ENCODE measurements at places on chromosomes 1 and 21. TPM values are rescaled to one million over a fixed set of nuclear protein-coding genes. Genes with fewer than 3 reads are reported as not detected.

DNA sequence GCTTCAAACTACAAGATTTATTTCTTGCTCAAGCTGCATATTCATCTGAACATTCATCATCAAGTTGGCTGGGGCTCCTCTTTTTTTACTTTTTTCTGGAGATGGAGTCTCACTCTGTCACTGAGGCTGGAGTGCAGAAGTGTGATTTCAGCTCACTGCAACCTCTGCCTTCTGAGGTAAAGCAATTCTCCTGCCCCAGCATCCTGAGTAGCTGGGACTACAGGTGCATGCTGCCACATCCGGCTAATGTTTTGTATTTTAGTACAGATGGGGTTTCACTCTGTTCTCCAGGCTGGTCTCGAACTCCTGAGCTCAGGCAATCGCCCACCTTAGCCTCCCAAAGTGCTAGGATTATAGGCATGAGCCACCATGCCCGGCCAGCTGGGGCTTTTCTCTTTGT lies 88.3 kb upstream of the C1orf105 start:
- no peaks in the 10 kb centered on the region for H3K27me3 ChIP-seq
- H3K4me3 ChIP-seq: no peak overlapping the region
- no peaks in the 10 kb centered on the region for H3K4me1 ChIP-seq
- DNase-seq: no peak

GRCh38 chr1:232481091-232481490 lies 148.8 kb downstream of the SIPA1L2 start:
- H3K4me1 ChIP-seq: no peaks in the 10 kb centered on the region
- no peaks in the 10 kb centered on the region for H3K36me3 ChIP-seq
- H3K27ac ChIP-seq: no peak overlapping the region
- DNase-seq: no peak
- H3K27me3 ChIP-seq: no peaks in the 10 kb centered on the region

GRCh38 chr21:35204850-35205541 lies 155.9 kb upstream of the RUNX1 start:
- H3K27ac ChIP-seq: no peak overlapping the region
- peak; percentile 3 for DNase-seq
- peak overlapping the region; percentile 2 for H3K4me3 ChIP-seq
- peaks cover 66% of the 10 kb centered on the region for H3K27me3 ChIP-seq
- H3K36me3 ChIP-seq: no peaks in the 10 kb centered on the region

DNA sequence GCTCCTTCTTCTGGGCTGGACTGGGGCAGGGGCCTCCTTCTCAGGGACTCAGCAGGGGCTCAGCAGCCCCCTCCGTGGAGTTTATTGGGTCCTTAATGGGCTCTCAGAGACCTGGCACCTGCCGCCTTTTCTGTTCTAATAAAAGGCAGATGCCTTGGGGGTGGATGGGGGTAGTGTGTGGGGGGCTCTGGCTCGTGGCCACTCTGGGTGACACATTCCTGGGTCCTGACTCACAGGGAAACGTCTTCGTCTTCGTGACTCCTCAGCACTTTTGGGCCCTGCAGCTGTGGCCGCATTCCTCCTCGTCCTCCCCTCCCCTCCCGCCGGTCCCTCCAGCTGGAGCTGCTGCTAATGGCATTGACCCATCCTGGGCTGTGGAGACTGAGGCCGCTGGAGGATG lies 107.8 kb upstream of the WNT4 start:
- H3K27me3 ChIP-seq: no peaks in the 10 kb centered on the region
- no peak overlapping the region for H3K27ac ChIP-seq
- H3K4me1 ChIP-seq: no peaks in the 10 kb centered on the region
- H3K4me3 ChIP-seq: no peak overlapping the region

Gene ARMH1
- 0.26 TPM for total RNA-seq

DNA sequence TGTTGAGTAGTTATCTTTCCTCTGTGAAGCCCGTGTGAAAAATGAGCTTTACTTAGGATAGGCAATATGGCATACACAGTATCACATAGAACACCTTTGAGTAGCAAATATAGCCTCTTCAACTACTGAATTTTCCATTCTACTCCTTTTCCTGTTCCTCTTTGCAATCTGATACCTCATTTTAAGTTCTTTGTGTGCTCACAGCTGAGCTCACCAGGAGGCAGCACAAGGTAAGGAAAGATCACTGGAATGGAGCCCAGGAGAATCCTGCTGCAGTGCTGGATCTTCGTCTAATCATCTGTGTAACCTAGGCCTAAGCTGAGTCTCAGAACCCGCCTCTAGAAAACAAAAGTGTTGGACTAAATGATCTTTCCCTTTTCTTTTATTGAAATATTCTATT lies 171.0 kb downstream of the LRRC40 start:
- H3K36me3 ChIP-seq: no peaks in the 10 kb centered on the region
- H3K27ac ChIP-seq: no peak overlapping the region
- H3K27me3 ChIP-seq: no peaks in the 10 kb centered on the region
- H3K4me3 ChIP-seq: no peak overlapping the region
- DNase-seq: peak; percentile 53
- no peaks in the 10 kb centered on the region for H3K4me1 ChIP-seq

Gene RHOU
- 1.2 TPM for total RNA-seq

DNA sequence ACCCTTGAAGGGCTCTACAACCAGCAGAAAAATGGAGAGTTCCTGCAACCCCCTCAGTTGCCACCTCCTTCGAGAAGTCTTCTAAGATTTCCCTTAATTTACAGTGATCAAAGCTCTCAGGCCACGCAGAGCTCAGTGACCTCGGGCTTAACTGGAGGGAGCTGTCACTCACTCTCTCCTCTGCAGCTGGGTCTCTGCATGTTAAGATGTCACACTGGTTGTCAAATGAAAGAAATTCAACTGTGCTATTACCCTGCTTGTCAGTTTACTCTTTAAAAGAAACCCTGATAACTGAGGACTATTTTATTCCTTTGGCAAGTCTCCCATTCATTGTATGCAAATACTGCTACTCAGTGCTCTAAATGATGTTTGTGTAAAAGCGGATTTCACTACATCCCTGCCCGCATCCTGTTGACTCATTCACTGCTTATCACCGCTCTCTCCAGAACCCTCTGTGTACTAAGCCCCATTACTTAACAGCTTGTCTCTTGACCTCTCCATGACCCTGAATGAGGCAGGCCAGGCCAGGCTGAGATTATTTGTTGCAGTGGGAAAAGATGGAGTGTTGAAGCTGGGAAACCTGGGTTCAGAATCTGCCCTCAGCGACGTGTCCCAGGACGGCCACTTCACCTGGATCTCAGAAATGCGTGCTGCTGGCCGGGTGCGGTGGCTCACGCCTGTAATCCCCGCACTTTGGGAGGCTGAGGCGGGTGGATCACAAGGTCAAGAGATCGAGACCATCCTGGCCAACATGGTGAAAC lies 13.7 kb downstream of the DHRS3 start:
- H3K27ac ChIP-seq: no peak overlapping the region
- H3K4me1 ChIP-seq: no peaks in the 10 kb centered on the region
- H3K36me3 ChIP-seq: no peaks in the 10 kb centered on the region

GRCh38 chr1:113760102-113761080 lies 1.1 kb upstream of the PHTF1 start:
- H3K36me3 ChIP-seq: peaks cover 1% of the 10 kb centered on the region
- H3K27ac ChIP-seq: no peak overlapping the region
- H3K4me3 ChIP-seq: peak overlapping the region; percentile 93
- peaks cover 30% of the 10 kb centered on the region for H3K4me1 ChIP-seq

Gene C1orf105
- not detected for total RNA-seq

Gene NEGR1
- 10.6 TPM for total RNA-seq

DNA sequence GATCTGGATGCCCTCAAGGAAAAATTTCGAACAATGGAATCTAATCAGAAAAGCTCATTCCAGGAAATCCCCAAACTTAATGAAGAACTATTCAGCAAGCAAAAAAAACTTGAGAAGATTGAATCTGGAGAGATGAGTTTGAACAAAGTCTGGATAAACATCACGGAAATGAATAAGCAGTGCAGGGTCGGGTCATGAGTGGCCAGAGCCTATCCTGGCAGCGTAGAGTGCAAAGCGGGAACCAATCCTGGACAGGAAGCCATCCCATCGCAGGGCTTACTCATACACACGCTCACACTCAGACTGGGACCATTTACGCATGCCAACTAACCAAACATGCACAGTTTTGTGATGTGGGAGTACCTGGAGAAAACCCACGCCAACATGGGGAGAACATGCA lies 43.1 kb downstream of the ZMYM1 start:
- DNase-seq: no peak
- no peaks in the 10 kb centered on the region for H3K27me3 ChIP-seq
- H3K36me3 ChIP-seq: no peaks in the 10 kb centered on the region
- H3K27ac ChIP-seq: no peak overlapping the region

DNA sequence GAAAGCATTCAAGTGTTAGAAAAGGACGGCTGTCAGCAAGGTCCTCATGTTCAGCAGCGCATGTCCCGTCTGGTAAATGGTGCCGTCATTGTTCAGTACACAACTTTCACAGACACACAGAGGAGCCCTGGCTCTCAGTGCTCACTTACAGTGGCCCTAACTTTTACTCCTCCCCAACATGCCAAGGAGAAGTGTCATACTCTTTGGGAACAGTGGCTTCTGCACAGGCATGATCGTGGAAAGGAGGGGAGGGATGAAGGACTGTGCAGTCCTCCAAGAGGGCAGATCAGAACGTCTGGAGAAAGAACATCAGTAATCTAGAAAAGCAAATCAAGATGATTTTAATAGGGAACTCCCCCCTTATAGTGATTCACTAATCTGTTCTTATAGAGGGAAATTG lies 3.8 kb upstream of the GRHL3 start:
- no peak overlapping the region for H3K27ac ChIP-seq
- no peak overlapping the region for H3K4me3 ChIP-seq
- DNase-seq: no peak
- H3K36me3 ChIP-seq: no peaks in the 10 kb centered on the region
- H3K4me1 ChIP-seq: peaks cover 19% of the 10 kb centered on the region
- H3K27me3 ChIP-seq: no peaks in the 10 kb centered on the region

Gene CR1
- total RNA-seq: not detected

Gene IFI44
- total RNA-seq: 29.0 TPM

Gene KRTAP6-1
- total RNA-seq: not detected

- no peaks in the 10 kb centered on the region for H3K4me1 ChIP-seq
- H3K36me3 ChIP-seq: no peaks in the 10 kb centered on the region
- no peak overlapping the region for H3K27ac ChIP-seq
Measured at GRCh38 chr1:231612393-231613089, 14.0 kb upstream of the DISC1 start.

Gene RNASEL
- total RNA-seq: 3.2 TPM

- H3K4me3 ChIP-seq: no peak overlapping the region
- DNase-seq: no peak
- H3K27me3 ChIP-seq: no peaks in the 10 kb centered on the region
- no peak overlapping the region for H3K27ac ChIP-seq
- peaks cover 23% of the 10 kb centered on the region for H3K36me3 ChIP-seq
Measured at GRCh38 chr1:225914947-225915346, 9.1 kb downstream of the PYCR2 start.

- no peaks in the 10 kb centered on the region for H3K27me3 ChIP-seq
- no peak overlapping the region for H3K4me3 ChIP-seq
- no peak overlapping the region for H3K27ac ChIP-seq
- no peaks in the 10 kb centered on the region for H3K36me3 ChIP-seq
Measured at GRCh38 chr21:35136586-35137219, 87.6 kb upstream of the RUNX1 start.

Gene GBP5
- 0.09 TPM for total RNA-seq

- H3K36me3 ChIP-seq: no peaks in the 10 kb centered on the region
- no peak for DNase-seq
- no peak overlapping the region for H3K27ac ChIP-seq
- H3K27me3 ChIP-seq: no peaks in the 10 kb centered on the region
Measured at GRCh38 chr1:234914606-234915290, 213.9 kb downstream of the TOMM20 start.

DNA sequence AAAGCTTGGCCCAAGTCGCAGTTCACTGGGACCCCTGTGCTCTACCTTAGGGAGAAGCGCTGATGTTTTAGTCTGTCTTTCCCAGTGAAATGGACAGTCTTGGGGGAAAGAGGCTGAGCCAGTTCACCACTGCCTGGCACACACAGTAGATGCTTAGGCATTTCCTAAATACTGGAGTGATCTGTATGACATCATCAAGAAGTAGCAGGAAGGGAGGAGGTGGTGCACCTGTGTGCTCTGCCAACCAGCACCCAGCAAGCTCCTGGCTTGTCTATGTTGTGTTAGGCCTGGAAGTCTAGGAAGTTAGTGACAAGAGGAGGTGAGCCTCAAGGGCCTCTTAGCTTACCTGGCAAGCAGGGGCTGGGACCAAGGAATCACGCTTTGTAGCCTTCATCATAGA lies 158.2 kb upstream of the NFIA start:
- DNase-seq: no peak
- no peak overlapping the region for H3K27ac ChIP-seq
- H3K4me3 ChIP-seq: no peak overlapping the region
- H3K36me3 ChIP-seq: no peaks in the 10 kb centered on the region
- H3K27me3 ChIP-seq: no peaks in the 10 kb centered on the region
- peaks cover 4% of the 10 kb centered on the region for H3K4me1 ChIP-seq

DNA sequence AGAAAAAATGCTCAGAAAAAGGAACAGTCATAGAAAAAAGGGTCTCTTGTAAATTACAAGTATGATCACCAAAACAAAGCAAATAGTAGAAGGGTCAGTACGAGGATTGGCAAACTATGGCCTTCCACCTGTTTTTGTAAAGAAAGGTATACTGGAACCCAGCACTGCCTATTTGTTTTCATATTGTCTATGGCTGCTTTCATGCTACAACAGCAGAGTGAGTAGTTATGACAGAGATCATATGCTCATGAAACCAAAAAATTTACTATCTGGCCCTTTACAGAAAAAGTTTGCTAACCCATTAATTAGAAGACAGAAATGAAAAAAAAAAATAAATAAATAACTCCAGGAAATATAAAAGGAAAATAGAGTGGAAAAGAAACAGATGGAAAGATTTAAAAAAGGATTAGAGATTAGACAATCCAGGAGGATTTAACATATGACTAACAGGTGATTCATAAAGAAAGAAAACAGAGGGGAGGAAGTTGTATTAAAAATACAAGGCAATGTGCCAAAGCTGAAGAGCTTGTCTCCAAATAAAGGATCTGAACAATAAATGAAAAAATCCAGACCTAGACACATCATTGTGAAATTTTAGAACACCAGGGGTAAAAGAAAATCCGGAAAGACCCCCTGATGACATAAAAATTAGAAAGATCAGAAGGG lies 108.5 kb upstream of the SERTAD4 start:
- peak overlapping the region; percentile 79 for H3K27ac ChIP-seq
- no peaks in the 10 kb centered on the region for H3K27me3 ChIP-seq
- peak; percentile 98 for DNase-seq

Gene ISG20L2
- total RNA-seq: 46.5 TPM

Gene CD46
- 94.8 TPM for total RNA-seq

- DNase-seq: no peak
- no peaks in the 10 kb centered on the region for H3K36me3 ChIP-seq
- H3K27me3 ChIP-seq: no peaks in the 10 kb centered on the region
- H3K4me1 ChIP-seq: no peaks in the 10 kb centered on the region
Measured at GRCh38 chr1:45187725-45188124, 18.7 kb downstream of the ZSWIM5 start.

Gene SMIM1
- total RNA-seq: 1.5 TPM
